CMK (cell line): ENCODE measurements at places on chromosomes 16 and 17.

DNA sequence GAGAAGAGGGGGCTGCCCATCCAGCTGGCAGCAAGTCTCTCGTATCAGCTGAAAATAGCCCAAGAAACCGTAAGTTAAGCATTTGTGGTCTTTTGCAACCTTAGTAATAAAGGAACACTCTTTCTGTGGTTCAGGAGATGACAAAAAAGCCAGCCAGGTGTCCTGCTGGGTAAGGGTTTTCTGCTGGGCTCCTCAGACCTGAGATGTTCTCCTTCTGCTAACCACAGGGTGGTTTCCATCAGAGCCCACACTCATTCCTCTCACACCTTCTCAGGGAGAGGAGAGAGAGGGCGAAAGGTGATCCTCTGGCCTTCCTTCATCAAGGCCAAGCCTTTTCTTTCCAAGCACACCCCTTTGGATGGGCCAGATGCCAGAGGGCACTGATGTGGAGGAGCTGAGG lies 70.7 kb downstream of the TEX14 start:
- DNase-seq = no peak

DNA sequence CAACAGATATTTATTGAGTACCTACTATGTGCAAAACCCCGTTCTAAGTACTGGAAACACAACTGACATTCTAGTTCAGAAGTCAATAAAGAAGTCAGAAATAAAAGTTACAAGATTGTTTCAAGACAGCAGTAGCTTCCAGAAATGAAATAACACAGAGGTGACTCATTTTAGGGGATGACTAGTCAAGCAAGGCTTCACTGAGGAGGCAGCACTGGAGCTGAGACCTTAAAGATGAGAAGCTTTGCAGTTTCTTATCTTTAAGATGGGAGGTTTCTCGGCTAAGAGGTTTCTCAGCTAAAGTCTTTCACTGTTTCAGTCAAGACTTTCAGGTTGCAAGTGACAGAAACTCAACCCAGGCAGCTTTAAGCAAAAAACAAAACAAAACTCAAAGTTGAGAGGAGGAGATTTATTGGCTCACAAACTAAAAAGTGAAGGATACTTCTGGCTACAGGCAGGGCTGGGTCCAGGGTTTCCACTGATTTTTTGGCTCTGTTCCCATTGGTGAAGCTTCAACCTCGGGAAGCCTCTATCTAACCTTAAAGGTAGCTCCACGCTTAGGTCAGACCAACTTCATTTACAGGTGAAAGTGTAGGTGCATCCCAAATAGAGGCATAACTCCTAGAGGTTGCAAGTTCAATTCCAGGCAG lies 7.4 kb upstream of the MMP2 start:
- DNase-seq = no peak

GRCh38 chr17:8366231-8366630 lies 10.3 kb downstream of the KRABD2 start:
- DNase-seq = no peak

GRCh38 chr16:69286941-69287713 lies 24.0 kb upstream of the VPS4A start:
- DNase-seq = peak; percentile 14

- no peak for DNase-seq
Measured at GRCh38 chr17:27566671-27567562, 64.1 kb upstream of the LGALS9 start.

- no peak for DNase-seq
Measured at GRCh38 chr17:50184064-50184463, 17.4 kb downstream of the COL1A1 start.

GRCh38 chr17:61219460-61219859 lies 180.2 kb upstream of the TBX2 start:
- no peak for DNase-seq

DNA sequence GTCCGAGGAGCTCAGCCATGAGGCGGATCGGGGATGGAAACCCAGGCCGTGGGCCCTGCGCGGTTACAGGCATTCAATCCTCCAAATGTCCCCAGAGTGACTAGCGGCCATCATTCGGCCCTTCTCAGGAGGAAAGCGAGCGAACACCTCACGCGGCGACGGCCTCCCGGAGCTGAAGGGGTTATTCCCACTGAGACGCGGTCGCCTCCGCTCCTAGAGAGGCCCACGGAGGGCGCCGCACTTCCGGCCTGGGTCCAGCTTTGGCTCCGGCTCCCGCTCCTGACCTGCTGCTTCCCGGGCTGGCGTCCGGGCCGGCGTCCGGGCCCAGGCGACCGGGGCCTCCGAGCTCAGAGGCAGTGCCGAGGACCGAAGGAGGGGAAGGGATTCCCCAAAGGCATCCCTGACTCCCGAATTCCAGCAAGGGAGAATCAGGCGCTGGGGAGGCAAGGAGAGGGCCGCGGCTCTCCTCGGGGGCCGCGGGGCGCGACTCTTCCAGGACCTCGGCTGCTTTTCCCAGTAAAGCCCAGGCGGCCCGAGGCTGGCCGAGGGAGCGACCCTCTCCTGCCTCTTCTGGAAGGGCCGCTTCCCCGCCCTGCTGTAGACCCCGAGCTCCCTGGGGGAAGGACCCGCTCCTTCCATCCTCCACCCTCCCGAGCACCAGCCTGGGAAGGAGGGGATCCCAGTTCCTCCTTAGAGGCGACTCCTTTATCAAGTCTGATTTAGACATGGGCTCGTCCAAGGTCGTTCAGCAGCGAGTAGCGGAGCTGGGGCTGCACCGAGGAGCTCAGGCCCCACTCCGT lies 18.6 kb upstream of the ZNF629 start:
- DNase-seq = peak; percentile 58

DNA sequence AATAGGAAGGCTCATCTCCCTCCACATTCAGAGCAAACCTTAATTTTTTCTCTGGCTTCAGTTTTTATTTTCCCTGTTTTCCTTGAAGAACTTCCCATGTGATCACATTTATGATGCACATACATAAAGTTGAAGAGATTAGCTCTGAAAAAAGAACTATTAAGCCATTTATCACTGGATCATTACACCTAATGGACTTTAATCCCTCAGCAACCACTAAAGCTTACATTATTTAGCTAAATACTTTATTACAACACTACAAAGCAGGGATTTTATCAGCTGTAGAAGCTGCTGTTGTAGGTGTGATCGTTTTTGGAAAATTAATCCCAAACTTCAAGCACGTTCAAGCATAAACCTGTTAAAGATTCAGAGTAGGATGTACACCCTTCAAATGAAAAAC lies 21.1 kb downstream of the SMYD4 start:
- DNase-seq = no peak

DNA sequence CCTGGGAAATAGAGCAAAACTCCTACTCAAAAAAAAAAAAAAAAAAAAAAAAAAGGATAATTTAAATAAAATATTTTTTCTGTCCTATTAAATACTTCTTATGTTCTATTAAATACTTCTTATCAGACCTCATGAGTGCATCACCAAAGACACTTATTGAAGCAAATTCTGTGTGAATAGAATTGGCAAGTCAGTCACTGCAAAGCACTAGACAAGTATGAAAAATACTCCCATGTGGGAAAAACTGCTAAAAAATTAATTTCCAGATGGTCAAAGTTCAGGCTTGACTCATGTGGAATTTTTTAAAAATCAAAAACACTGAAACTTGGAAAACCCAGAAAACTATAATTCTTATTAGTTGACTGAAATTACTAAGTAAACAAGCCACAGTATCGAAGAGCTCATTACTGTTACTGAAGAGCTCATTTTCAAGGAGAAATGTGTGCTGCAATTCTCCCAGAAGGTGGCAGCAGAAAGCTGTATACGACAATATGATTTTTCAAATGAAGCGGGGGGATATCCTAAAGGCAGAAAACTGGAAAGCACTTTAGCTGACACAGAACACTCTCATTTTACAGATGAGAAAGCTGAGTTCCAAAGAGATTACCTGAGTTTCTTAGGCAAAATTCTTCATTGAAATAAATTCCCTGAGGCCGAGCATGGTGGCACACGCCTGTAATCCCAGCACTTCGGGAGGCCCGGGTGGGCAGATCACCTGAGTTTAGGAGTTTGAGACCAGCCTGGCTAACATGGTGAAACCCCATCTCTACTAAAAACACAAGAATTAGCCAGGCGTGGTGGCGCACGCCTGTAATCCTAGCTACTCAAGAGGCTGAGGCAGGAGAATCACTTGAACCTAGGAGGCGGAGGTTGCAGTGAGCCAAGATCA lies 15.9 kb upstream of the FBXO47 start:
- peak; percentile 7 for DNase-seq

DNA sequence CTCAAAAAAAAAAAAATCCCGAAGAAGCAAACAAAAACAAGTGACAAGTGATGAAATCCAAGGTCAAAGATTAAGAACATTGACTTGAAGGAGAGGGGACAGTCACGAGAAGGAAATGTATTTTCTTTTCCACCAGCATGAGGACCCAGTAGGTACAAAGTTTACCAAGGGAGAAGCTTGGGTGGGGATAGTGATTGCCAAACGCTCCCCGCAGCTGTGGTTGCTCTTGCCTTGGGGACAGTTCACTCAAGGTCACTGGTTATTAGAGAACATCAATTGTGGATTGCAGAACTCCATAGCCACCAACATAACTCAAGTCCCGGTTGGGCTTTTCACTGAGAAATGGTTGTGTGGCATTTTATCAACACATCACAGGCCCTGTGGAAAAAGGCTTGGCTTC lies 27.0 kb downstream of the RSL1D1 start:
- DNase-seq = no peak
